ENCODE measurements at places on chromosomes 12 and 14.
A peak's percentile ranks its signal among the peaks of the same experiment; 100 is the strongest.

- DNase-seq, result no peak
These were observed 30.6 kb downstream of the AMN start for GRCh38 chr14:102953100-102953499.

- DNase-seq, result no peak
These were observed 301.5 kb upstream of the ATP2B1 start for GRCh38 chr12:90010089-90010488.

GRCh38 chr12:58364389-58365086 lies 423.2 kb downstream of the ATP23 start:
- DNase-seq, result no peak

DNA sequence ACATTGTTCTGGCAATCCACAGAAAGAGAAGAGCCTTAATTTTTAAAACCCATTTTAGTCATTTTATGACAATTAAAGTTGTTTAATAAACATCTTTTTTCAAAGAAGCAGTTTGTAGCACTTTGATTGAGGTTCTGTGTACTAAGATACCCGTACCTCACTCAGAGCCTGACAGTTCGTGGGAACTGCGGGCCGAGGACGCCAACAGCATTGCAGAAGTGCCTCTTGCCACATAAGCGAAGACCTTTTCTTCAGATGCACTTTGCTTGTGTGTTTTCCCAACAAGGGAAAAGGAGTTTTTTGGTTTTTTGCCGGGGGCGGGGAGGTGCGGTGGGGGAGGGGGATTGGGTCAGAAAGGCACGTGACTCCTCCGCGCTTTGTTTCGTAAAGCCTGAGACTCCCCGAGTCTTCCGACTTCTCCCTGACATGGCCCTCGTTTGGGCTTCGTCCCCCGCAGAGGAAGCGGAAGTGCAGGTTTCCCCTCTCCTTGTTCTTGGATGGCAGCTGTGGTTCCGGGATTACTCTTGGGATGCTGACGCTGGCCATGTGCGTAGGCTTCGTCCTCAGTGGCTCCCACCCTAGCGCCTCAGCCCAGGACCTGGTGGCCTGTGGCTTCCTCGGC lies 70.8 kb downstream of the WDR20 start:
- peak; percentile 25 for DNase-seq

- DNase-seq, result no peak
These were observed 85.9 kb upstream of the FOXN3 start for GRCh38 chr14:89502966-89503365.

DNA sequence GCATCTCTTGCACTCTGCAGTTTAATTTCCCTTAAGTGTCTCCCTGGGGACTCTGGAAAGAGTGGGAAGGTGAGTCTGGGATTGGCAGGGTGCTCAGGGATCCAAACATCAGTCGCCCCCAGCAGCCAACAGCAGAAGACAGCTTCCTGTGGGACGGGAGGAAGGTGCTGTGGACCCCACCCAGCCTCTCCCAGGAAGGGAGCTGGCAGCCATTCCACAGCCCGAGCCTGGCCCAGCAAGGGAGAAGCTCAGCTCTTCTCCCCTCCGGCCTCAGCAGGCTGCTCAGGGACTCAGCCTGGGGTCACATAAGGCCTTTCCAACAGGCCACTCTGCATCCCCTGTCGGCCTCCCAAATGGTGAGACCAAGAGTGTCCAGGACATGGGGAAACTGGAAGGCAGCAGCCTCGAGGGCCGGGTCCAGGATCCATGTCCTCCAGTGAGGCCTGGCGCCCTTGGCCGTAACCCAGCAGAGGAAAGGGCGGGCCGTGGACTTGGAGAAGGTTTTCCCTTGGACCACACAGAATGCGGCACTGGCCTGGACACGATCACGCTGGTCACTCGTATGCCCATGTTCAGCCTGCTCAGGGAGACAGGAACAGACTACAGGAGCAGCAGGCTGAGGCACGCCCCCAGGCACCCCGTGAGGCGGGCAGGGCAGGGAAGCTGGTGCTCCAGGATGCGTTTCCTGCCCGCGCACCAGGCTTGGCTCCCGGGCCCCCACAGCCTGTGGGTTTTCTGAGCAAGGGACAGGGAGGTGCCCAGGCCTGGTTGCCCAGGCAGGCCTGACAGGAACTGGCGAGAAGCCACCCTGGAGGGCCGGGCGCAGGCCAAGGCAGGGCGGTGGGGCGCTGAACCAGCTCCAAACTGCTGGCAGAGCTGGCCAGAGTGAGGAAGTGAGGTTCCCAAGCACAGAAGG lies 3.5 kb downstream of the XRCC3 start:
- DNase-seq, result no peak

DNA sequence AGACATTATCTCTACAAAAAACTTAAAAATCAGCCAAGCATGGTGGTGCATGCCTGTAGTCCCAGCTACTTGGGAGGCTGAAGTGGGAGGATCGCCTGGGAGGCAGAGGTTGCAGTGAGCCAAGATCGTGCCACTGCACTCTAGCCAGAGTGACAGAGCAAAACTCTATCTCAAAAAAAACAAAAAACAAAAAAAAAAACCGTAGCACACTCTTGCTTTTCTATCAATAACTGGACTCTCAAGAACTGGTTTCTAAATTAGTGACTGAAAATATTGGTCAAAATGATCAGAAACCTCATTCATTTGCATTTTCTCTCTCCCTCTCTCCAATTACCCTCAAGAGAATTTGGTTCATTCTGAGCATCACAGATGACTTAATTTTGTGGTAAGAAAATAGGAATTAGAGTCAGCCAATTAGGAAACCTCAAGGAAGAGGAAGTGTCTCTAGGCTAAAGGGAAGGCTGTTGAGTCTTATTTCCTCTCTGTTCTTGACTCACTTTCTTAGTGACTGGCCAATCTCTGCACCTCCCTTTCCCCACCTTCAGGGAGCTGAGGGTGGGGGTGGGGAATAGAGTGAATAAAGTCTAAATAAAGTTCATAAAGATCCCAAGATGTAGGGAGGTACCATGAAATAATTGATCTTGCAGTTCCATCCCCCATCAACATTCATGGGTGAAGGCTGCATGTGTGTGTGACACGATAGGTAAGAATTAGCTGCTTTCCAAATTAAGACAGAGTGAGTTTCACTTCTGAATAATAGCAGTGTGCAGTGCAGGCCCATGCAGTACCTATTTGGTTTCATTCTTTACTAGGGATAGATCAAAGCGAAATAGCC lies 6.8 kb upstream of the PSMA6 start:
- DNase-seq, result peak; percentile 88

GRCh38 chr12:90514325-90514724 lies 440.7 kb downstream of the CCER1 start:
- DNase-seq, result no peak

DNA sequence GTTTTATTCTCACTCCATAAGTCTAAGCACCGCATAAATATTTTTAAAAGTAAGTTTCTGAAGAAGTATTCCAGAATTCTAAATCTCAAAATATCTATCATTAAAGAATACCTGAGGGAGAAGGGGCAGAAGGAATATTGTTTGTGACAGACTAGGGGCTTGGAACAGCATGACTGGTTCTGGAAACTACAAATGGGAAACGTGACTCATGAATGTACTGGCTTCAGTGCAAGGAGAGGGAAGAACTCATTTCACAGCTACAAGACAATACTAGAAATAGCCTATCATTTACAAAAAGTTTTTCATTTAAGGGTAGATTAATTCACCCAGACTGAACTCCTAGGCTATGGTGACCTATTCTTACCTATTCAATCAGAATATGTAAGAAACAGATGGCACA lies 121.3 kb downstream of the SLC25A21 start:
- DNase-seq, result no peak

- no peak for DNase-seq
These were observed 30.9 kb downstream of the CCNK start for GRCh38 chr14:99512110-99512449.

- no peak for DNase-seq
These were observed 8.5 kb downstream of the RDH16 start for GRCh38 chr12:56948881-56949280.

DNA sequence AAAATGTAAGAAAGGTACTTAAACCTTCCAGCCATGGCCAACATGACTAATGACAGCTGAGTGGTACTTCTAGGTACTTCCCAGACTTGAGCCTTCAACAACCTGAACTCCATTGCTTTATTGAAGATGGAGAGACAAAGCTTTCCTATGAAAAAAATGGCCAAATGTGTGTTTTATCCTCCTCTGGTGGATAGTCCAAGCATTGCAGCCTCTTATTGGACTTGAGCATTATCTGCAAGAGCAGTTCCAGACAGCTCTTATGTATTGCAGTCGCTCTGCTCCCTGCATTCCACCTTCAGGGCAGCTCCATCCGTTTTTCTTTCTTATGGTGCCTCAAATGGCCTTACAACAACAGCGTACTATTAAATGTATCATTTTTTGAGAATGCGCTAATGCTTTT lies 588.2 kb downstream of the NRXN3 start:
- no peak for DNase-seq

GRCh38 chr12:122304924-122305323 lies 38.6 kb upstream of the VPS33A start:
- DNase-seq, result no peak

DNA sequence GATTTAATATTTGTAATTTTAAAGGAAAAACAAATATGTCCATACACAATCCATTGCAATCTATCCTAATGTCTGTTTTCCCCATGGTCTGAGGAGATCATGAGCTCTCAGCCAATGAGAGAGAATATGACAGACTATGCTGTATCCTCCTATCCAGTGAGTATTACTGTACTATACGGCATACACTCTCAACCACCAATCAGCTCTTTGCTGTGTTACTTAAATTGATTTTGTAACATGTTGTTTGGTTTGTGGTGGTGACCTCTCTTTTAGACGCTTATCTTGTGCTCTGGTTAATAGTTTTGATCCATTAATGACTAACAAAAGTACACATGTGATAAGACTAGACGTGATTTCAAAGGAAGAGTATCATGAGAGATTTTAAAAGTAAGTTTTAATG lies 231.5 kb upstream of the FOXN3 start:
- DNase-seq, result no peak

DNA sequence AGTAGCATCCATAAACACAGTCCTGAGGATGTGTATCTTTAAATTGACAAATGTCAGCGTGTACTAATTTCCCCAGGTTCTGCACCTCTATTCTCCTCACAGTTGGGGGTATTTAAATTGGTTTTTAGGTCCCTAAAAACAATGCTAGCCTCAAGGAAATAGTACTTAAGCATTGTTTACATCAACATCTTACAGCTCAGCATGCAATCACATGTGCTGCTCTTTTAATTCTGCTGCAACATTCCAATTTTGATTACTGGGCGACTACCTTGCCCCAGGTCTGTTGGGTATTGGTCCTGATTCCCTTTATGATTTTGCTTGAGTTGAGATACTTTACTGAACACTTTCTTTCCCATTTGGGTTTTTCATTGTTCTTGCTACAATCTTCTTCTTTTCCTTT lies 616.6 kb downstream of the CCER1 start:
- no peak for DNase-seq

DNA sequence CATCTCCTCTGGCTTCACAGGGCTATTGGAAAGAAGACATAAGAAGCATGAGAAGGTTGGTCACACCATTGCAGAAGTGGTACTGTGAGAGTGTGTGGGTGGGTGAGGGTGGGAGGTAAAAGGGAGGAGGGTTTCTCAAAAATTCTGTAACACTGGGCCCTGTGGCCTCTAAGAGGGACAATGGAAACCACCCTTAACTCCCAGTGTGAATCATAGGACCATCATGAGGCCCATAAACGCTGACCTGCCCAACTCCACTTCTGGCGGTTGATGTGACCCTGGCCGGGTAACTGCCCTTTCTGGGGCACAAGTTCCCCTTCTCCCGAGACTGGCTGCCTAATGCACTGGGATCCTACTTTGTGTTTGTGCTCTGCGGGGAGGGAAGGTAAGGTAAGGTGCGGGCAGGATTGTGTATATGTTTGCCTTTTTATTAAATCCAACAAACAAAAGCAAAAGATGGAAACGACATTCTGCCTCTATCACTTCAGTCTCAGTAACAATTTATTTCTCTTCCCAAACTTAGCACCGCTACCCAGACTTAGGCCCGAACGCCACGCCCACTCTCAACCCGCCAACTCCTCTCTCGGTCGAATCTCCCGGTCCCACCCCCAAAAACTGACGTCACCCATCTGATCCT lies 551 bp downstream of the METTL1 start:
- DNase-seq, result peak; percentile 97

GRCh38 chr14:61090432-61091216 lies 109.6 kb downstream of the SLC38A6 start:
- peak; percentile 46 for DNase-seq

- DNase-seq, result no peak
These were observed 90.0 kb downstream of the C12orf50 start for GRCh38 chr12:87939182-87939581.

GRCh38 chr12:103973909-103974308 lies 8.2 kb downstream of the TDG start:
- DNase-seq, result no peak

DNA sequence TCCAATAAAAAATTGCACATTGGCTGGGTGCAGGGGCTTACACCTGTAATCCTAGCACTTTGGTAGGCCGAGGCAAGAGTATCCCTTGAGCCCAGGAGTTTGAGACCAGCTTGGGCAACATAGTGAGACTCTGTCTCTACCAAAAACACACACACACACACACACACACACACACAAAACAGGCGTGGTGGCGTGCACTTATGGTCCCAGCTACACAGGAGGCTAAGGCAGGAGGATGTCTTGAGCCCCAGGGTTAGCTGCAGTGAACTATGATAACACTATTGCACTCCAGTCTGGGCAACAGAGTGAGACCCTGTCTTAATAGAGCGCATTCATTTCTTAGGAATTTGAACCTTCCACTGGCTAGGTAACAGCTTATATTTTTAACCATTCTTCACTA lies 42.9 kb upstream of the BICD1 start:
- DNase-seq, result no peak

GRCh38 chr12:88889326-88890110 lies 309.2 kb upstream of the KITLG start:
- no peak for DNase-seq

GRCh38 chr12:12790956-12791355 lies 5.5 kb downstream of the APOLD1 start:
- DNase-seq, result no peak

DNA sequence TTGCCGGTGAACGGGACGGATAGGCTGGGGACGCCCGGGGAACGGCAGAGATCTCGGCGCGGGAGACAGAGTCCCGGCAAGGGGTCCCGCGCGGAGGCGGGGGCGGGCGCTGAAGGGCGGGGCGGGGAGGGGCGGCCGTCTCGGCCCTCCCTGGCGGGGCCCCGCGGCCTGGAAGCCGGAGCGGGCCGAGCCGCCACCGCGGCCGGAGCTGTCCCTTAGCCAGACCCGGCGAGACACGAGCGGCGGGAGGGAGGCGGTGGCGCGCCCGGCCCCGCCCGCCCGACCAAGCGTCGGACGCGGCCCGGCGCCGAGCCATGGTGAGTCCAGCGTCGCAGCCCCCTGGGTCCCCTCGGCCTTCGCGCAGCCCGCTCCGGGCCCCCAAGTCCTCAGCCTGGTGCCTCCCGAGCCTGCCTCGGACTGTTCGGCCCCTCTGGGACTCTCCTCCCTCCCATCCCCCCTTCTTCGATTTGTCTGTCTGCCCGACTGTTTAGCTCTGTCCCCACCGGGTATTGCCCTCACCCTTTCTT lies at the start of gene ARHGEF40:
Gene ARHGEF40, plus strand, starts transcription at position 222 of the 527 bp plus-strand sequence. Its CDS starts 93 bp downstream, at position 315.
- peak; percentile 61 for DNase-seq
